ENCODE measurements at places on chromosomes 3 and 15.
A peak's percentile ranks its signal among the peaks of the same experiment; 100 is the strongest.

DNA sequence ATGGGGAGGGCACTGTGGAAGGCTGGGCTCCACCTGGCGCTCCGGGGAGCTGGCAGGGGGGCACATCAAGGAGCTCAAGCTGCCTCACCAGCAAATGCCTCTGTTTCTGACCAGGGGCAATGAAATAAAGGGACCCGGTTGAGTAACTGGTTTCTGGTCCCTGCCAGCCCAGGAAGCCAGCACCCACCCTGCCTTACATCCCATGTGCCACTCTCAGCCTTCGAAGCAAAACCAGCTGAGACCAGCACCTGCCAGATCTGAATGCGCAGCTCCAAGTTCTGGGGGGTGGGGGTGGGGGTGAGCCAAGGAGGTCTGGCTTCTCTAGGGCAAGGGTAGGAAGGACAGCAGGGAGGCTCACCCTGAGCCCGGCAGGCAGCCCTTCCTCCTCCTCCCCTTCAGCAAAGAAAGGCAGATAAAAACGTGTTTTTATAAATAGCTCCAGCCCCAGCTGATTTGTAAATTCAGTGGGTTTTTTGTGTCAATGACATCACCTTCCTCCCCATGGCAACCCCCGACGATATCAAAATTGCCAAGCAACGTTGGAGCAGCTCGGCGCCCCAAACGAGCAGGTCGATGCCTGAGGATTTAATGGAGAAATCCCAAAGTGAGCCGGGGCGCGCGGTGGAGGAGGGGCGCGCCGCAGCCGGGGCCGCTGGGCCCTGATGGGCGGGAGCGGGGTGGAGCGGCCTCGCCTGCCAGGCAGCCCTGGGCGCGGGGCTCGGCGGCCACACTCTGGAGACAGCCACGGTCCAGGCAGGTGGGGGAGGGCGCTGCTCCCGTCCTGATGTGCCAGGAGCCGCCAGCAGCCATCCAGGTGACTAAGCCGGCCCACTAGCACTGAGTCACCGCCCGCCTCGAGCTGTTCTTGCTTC is at the start of gene PAK6:
TSS of gene PAK6 (plus strand) at position 532 of the 872 bp plus-strand sequence. CDS start 25,723 bp downstream, outside the sequence.
- DNase-seq: peak; percentile 57

- DNase-seq: no peak
Observed at GRCh38 chr3:172174513-172175253, 135.3 kb downstream of the FNDC3B start.

GRCh38 chr3:39064646-39065045 is 12.8 kb downstream of the WDR48 start:
- DNase-seq: no peak

GRCh38 chr3:156859578-156859977 is 33.4 kb downstream of the LEKR1 start:
- no peak for DNase-seq

DNA sequence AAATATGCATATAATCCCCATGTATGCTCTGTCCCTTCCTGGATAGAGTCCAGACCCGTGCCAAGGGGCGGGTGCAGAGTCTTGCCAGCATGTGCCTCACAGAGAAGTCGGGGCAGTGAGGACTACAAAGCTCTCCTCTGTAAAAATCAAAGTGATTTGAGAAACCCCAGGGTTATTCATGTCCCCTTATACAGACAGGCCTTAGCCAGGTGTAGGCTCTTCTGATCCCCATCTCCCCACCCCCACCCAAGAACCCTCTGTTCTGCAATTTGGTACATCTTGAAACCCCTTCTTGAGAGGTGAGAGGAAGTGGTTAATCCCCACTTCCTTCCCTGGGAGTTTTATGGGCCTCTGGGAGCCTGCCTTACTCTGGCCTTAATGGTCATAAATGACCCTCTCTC is 24.7 kb downstream of the TRIM71 start:
- DNase-seq: no peak

DNA sequence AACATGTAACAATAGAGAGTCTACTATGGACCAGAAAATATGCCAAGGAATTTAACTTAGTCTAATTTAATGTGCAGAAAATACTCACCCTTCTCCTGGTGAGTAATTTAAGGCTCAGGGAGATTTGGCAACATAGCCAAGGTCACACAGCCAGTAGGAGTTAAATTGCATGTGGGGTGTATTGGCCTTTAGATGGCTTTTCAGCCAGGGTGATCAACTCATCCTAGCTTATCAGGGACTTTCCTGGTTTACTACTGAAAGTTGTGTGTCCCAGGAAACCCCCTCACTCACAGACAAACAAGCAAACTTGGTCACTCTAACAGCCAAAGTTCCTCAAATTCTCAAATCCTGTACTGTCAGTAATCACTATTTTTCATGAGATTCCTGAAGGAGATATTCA is 2.6 kb upstream of the SLC9A9 start:
- no peak for DNase-seq

DNA sequence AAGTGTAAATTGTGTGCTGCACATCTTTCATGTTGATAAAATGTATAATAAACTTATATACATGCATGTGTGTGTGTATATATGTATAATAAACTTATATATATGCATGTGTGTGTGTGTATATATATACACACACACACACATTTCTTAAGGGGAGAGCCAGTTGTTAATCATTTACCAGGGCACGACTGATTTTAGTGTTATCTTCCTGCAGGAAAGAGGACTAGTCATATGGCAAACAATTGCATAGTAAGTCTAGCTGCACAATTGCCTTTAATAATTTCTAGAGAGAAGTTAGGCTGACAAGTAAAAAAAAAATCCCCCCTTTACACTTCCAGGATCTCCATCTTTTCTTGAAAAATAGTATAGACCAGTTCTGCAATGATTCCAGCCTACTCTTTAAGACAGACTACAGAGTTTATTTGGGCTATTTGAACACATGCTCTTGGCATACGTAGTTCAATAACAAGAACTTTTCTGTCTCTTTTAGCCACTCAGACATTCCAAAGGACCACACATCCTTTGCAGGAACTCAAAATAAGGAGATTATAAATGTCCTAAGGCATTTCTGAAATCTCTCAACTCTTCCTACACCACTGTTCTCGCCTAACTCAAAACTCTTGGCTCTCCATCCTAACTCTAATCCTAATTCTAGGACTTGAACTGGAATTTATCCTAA is 163.6 kb upstream of the SETMAR start:
- no peak for DNase-seq

DNA sequence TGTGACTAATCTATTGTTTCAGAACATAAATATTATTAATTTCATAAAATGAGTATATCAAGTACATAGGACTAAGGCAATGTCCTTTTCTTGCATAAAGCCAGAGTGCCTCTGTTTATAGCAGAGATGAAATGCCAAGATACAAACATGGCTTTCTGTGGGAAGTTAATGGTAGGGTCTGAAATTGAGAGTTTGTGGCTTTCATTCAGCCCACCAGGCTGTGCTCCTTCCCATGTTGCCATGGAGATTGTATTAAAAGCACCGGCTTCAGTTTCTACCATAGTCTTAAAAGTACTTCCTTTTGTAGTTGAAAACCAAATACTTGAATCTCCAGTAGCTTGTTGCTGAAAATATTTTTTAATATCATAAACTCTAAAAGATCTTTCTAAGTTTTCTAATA is 114.0 kb downstream of the LRRC28 start:
- DNase-seq: no peak

DNA sequence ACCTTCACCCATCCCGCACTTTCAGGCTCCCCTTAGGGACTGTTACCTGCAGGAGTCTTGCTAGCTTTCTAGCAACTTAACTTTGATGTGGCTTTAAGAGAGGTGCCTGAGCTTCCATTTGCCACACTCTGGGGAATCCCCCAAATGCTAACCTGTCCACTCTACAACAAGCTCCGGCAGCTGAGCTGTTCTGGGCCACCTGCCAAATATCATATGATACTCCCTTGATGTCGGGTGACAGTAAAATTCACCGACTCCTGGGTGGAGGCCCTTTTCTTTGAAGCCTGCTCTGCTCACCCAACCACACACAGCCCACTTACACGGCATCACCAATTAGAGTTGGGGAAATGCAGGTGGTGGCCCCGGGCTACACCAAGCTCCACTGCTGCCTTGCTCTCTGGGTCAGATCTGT is 38.0 kb upstream of the XCR1 start:
- no peak for DNase-seq

DNA sequence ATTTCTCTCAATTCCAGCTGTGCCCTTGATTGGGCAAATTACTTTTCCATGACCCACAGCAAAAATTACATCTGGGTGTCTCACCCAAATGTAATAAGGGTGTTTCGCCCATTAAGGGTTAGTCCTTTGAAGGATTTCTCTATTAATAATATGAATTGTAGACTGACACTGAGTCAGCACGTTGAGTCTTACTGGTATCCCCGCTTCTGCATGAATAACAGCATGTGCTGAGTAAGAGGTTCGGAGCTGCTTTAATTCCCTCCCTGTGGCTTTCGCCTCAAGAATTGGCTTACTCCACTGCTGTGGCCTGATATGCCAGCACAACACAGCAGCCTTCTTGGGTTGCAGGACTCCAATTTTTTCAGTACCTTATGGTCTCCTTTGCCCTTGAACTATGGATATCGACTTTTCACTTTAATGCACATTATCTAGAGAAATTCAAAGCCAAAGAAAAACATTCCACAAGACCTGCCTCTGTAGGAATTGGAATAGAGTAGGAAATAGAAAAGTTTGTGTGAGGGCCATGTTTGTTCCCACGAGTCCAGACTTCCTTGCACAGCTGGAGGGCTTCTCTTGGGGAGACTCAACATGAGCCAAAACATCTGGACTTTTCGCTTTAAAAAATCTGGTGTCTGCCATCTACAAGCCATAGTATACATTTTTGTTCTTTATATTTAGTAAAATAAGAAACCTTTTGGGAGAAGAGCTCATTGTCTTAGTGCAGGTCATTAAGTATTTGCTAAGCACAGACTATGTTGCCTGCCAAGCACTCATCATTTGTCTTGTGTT is 20.7 kb upstream of the ERC2 start:
- no peak for DNase-seq

DNA sequence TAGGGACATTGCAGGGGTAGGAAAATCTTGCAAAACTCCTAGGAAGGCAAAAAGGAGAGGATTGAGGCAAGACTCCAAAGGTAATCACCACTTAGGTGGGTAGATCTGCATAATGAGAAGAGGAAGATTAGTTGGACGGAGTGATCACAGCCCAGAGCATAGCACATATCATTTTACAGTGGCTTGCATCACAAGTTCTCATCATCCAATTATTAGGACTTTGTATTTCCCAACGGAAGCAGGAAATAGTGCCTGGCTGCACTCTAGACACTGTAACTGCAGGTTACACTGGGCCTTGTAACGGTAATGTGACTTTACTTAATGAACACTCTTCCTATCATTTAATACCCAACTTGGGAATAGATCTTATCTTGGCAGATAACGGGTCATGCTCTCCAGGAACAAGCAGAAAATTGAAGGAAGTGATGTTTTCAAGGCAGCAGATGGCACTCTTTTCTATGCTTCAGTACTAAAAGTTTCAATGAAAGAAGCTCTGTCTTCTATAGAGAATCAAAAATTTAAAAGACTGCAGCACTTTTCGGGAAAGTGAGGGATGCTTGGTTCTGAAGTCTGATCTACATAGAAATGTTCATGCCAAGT is 101.9 kb upstream of the KCNMB2 start:
- no peak for DNase-seq

GRCh38 chr15:66765478-66766281 is 63.6 kb downstream of the SMAD6 start:
- DNase-seq: no peak

DNA sequence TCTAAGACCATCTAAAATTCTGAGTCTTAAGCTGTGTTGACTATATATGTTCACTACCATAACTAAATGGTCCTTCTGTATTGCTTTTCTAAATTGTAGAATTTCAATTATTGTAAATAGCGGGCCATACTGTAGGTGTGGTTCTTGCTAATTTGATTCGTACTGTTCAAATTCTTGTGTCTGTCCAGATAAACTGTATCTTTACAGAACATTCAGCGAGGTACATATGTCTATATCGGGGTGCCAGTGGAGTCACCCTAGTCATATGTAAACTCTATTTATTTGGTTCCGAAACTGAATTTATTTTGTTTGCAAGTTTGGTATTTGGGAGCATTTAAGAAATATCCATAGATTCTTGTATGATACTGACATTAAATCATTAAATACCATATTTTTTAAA is 69.0 kb downstream of the IGF1R start:
- no peak for DNase-seq

GRCh38 chr3:14077310-14077709 is 47.4 kb downstream of the CHCHD4 start:
- DNase-seq: no peak

DNA sequence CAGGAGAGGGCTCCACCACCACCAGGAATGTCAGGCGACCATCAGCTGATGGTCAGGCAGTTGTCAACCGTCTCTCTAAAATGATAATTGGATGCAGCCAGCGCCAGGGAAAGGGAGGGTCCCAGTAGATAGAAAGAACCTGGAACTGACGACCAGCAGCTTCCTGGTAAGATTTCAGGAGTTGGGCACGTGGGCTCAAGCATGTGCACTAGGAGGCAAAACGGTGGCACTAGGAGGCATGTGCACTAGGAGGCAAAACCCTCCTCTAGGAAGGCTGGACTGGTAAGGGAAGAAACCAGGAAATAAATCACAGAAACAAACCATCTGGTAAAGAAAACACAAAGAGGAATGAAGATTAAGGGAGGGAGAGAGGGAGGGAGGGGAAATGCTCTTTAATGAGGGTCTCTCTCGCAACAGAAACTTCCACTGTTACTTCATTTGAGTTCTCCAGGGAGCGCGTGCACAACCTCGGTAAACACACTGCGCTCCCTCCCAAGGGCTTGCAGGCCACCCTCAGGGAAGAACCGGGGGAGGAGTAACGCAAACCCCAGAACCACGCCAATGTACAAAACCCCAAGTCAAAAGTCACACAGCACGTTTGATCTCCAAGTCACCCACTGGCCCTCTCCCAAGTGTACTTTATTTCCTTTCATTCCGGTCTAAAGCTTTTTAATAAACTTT is 116.7 kb downstream of the XXYLT1 start:
- DNase-seq: no peak

DNA sequence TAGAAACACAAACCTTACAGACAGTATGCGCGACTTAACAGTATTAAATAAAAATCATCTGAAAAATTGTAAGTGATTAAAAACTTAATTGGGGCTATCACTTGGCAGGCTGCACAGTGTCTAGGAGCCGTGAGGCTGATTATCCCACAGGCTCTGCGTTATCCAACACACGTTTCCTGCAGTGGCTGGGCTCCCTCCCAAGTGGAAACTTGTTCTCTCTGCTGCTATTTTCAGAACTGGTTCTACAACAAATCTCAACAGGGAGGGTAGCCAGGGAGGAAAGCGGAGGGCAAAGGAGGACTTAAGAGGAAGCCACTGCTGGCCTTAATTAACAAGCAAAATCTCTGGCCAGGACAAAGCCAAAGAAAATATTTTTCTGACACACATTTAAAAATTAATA is 555.2 kb downstream of the MAGI1 start:
- no peak for DNase-seq
